Right ventricle myocardium superior (tissue), 1 donor: ENCODE measurements at places on chromosomes 13 and 19.
A peak's percentile ranks its signal among the peaks of the same experiment; 100 is the strongest.

GRCh38 chr13:43543331-43543730, 243.4 kb downstream of the ENOX1 start:
- no peak for DNase-seq

GRCh38 chr13:71596116-71596515, 270.9 kb downstream of the DACH1 start:
- no peak for DNase-seq

GRCh38 chr19:40780582-40780981, 2.5 kb downstream of the RAB4B start:
- no peak for DNase-seq

GRCh38 chr19:18859676-18860301, 28.0 kb downstream of the UPF1 start:
- no peak for DNase-seq

GRCh38 chr13:46554951-46555350, 2.0 kb downstream of the LRCH1 start:
- no peak for DNase-seq

DNA sequence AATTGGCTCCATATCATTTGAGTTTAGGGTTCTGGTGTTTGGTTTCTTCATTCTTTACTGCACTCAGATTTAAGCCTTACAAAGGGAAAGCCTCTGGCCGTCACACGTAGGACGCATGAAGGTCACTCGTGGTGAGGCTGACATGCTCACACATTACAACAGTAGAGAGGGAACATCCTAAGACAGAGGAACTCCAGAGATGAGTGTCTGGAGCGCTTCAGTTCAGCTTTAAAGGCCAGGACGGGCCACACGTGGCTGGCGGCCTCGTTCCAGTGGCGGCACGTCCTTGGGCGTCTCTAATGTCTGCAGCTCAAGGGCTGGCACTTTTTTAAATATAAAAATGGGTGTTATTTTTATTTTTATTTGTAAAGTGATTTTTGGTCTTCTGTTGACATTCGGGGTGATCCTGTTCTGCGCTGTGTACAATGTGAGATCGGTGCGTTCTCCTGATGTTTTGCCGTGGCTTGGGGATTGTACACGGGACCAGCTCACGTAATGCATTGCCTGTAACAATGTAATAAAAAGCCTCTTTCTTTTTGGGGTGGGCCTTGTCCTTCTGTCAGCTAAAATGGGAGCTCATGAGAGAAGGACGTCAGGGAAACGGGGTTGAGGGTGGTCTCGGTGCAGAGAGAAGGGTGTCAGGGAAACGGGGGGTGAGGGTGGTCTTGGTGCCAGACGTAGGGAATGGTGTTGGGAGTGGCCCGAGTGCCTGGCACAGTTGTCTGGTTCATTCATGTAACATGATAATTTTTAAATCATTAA, 26.0 kb downstream of the LAMP1 start:
- DNase-seq, result peak; percentile 32

DNA sequence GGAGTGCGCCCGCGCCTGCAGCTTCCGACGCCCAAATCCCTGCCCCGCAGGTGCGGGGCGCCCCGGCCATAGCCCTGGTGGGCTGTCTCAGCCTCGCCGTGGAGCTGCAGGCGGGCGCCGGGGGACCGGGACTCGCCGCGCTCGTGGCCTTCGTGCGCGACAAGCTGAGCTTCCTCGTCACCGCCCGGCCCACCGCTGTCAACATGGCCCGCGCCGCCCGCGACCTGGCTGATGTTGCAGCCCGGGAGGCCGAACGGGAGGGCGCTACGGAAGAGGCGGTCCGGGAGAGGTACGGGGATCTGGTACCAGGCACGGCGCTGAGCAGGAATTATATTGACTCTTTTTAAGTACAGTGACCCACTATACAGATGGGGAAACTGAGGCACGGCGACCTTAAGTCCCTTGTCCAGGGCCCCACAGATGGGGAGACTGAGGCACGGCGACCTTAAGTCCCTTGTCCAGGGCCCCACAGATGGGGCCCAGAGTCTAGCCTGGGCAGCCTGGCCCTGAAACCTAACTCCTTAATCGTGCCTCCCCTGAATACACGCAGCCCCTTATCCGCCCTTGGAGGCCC, 586 bp downstream of the MRI1 start:
- peak; percentile 58 for DNase-seq

GRCh38 chr13:51585696-51586095, 1.4 kb downstream of the WDFY2 start:
- no peak for DNase-seq

GRCh38 chr19:39997638-39998216, 867 bp downstream of the ZNF546 start:
- no peak for DNase-seq

DNA sequence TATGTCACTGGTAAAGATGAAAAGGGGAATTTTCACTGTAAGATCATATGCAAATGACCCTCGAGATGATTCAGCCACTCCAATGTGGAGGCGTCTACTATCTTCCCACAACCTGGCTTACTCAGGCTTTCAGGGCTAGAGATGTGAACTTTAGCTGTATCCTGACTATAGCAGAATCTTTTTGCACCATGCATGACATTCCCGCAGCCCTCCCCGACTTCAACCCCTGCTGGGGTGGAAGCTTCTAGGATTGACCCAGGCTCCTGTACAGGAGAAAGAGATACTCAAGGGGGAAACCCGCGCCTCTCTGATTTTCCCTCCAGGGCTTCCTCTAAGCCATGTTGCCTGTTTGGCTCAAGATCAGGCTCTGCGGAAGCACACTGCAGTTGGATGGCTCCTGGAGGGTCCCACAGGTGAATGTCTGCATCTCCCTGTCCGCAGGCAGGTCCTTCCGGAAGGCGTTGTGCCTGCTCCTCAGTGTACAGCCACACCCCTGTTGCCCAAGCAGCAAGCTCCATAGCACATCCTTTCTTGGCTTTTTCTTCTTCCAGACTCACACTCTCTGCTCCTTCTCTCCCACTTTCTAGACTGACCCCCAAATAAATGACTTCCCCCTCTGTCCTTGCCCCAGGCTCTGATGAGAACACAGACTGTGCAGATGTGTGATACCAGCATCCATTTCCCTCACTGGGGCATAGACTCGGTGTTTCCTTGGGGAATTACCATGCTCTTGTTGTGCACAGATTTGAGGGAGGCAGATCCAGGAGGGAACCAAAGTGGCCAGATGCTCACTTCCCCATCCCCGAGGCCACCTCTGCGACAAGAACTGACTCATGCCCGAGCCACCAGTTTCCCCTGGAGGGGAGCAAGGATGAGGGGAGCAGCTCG, 29.1 kb upstream of the POP4 start:
- no peak for DNase-seq

DNA sequence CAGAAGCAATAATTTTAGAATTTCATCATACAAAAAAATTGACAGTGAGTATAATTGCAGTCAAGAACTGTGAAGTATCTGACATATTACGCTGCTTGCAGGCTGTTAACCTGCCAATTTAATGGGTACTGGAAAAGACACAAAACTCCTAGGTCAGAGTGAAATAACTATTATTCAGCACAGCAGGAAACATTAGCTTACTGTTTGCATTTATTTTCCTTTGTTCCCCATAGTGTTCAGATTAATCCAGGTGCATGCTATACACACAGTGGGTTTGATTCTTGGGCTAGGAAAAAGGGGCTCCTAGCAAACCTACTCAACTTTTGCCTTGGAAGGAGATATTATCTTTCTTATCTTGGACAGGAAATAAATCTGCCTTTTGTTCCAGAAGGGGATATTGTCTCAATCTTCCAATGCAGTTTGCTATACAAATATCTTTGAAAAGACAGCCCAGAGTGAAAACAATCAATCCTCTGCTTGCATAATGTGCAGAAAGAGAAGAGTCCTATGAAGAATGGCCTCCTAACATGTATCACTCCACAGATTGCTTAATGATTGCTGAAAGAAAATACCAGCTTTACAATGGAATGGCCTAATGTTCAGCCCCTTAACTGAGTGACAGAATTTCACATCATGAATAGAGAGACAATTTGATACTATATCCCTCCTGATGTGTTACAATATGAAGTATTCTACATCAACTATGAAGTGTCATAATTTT, 443.4 kb downstream of the TBC1D4 start:
- no peak for DNase-seq

- no peak for DNase-seq
Measured at GRCh38 chr13:47027780-47028437, 131.1 kb upstream of the HTR2A start.

DNA sequence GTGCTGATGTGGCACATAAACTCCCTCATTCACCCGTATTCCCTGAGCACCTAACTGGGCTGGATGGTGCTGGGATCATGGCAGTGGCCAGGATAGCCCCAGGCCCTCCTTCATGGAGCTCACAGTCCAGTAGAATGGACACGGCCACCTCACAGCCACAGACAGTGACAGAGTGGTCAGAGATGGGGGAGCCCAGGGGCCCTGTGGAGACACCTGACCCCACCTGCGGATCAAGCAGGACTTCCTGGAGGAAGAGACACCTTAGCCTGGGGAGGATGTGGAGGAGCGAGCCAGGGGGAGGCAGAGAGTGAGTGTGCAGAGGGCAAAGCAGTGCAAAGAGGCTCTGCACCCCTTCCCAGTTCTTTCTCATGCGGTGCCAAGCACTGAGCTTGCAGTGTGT, 21.1 kb upstream of the OVOL3 start:
- no peak for DNase-seq

GRCh38 chr19:55209693-55210472, 582 bp upstream of the PTPRH start:
- no peak for DNase-seq

DNA sequence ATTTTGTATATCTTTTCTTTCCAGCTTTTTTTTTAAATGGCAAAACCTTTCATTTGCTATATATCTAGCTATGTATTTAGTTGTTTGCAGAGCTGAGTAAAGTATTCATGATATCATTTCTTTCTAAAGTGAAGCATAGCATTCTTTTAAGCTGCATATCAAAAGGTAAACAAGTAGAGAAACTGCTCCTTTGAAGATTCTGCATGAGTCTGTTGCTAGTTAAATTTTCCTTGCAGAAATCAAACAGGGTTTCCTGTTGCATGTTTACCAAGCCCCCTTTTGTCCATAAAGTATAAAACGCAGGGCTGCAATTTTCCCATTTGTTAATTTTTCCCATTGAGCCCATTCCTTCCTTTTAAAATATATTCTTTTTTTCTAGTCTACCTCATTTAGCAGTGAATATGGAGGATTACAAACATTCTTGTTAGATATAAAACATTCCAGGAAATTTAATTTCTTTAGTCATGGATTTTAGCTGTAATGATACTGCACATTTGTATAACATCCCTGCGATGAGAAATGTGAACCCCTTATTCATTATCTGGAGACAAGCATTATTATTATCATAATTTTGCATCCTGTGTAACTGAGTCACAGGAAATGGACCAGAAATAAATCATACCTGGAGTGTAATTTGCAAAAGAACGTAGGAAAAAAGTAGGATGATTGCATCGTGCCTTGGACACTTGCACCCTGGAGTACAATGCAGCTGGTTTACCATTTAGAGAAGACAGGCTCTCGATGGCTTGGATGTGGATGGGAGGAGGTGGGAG, 110.9 kb upstream of the ARGLU1 start:
- no peak for DNase-seq

DNA sequence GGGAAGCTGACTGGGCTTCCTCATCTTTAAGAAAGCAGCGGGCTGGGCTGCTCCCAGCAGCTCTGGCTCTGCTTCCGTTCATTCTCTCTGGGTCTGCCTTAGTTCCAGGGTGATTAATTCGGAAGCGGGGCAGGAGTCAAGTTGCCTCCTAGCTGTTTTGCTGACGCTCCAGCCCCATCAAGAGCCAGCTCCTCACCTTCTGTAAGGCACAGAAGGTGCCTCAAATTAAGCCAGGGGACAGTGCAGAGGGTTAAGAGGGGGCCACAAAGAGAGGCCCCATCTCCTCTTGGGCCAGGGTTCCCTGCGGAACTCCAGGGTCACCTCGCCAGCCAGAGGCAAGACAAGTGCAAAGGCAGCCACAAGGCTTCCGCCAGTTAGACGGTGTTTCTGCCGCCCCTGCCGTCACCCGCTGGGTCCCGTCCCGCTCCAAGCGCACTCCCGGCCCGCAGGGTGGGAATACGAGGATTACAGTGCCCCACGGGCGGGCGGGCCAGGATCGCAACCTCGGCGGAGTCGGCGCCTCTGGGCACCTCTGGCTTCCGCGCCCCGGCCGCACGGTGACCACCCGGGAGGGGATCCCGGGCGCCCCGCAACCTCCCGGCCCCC, 508 bp downstream of the SLC15A1 start:
- DNase-seq, result no peak

- DNase-seq, result no peak
Measured at GRCh38 chr13:83819611-83820010, 62.7 kb downstream of the SLITRK1 start.

GRCh38 chr19:11345122-11345803, 805 bp downstream of the TMEM205 start:
- DNase-seq, result no peak

DNA sequence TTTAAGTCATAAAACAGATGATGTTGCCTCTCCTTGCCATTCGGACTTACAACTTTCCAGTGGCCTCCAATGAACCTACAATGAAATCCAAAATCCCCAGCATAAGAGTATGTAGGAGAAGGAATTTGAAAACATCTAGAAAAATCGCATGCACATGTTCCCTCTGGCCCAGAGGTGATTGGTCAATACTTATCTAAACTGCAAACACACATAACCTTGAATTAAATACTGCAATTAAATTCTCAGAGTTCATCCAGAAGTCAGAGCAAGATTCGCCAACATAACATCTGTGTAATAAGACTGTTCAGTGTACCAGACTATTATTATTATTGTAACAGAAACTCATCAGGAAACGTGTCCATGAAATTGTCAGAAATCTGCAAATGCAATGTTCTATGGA, 82.2 kb upstream of the USP29 start:
- DNase-seq, result no peak

GRCh38 chr13:57030671-57031070, 110.0 kb upstream of the PRR20A start:
- peak; percentile 22 for DNase-seq

DNA sequence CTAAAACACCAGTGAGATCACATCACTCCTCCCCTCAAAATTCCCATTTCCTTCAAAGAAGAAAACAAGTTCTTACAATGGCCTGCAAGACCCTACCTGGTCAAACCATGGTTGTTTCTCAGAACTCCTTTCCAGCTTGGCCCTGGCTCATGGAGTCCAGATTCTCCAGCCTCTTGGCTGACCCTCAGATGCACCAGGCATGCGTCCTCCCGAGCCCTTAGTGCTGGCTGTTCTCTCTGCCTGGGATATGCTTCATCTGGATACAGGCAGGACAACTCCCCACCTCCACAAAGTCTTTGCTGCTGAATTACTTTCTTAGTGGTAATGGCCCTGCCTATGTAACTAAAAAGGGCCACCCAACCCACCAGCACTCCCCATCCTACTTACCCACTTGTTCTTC, 94.3 kb downstream of the MBNL2 start:
- peak; percentile 62 for DNase-seq

DNA sequence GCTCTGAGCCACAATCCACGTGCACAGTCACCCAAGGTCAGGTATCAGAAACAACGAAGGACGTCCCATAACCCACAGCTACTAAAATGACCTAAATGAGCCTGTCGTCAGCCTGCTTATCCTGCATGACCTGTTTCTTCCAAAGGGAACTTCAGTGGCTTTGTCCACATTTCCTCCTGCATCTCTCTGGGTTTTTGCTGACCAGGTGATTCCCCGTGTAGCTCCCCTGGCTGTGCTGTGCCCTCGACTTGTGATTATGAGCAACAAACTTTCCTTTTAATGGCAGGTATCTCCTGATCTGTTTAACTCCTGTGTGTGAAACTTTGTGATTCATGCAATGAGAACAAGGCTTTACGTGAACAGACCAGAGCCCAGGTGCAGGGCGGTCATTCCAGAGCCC, 81.0 kb downstream of the PEG3 start:
- no peak for DNase-seq

GRCh38 chr13:30047154-30047874, 196.9 kb upstream of the UBL3 start:
- no peak for DNase-seq

- DNase-seq, result no peak
Measured at GRCh38 chr19:14022469-14022868, 5.5 kb upstream of the RLN3 start.
